Tibial nerve (tissue), 4 donors: ENCODE measurements at places on chromosomes 7 and 10. TPM values are rescaled to one million over a fixed set of nuclear protein-coding genes. Genes with fewer than 3 reads are reported as not detected.

SH2D4B gene
- not detected for total RNA-seq

MGMT gene
- 32.2 TPM for total RNA-seq

- DNase-seq = no peak
Observed at GRCh38 chr10:3765146-3765545, 19.9 kb downstream of the KLF6 start.

LMOD2 gene
- total RNA-seq = not detected

GRCh38 chr10:86793696-86794095, 37.3 kb downstream of the BMPR1A start:
- DNase-seq = no peak

PRF1 gene
- total RNA-seq = 6.6 TPM

- no peak for DNase-seq
Observed at GRCh38 chr10:78991187-78991586, 77.6 kb upstream of the ZMIZ1 start.

GDF2 gene
- not detected for total RNA-seq

- no peak for DNase-seq
Observed at GRCh38 chr7:19932549-19933249, 159.3 kb upstream of the TMEM196 start.

KAT6B gene
- total RNA-seq = 46.9 TPM
